NK-92 treated with Interleukin-12 subunit alpha and Interleukin-12 subunit beta, amount 100 ng/mL, for 24 hours (cell line): ENCODE measurements at places on chromosomes 6 and 20.

DNA sequence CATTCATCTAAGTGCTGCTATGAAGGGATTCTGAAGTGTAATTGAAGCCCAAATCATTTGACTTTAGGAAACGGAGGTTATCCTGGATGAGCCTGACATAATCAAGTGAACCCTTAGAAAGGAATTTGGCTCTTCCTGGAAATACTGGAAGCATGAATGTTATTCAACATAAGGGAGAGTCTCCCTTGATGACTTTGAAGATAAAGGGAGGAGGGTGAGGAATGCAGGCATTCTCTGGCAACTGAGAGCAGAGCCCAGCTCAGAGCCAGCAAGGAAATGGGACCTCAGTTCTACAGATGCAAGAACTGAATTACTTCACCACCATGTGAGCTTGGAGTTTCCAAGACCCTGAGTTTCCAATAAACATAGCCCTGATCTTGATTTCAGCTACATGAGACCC is 168.2 kb downstream of the DLL1 start:
- DNase-seq, result no peak

DNA sequence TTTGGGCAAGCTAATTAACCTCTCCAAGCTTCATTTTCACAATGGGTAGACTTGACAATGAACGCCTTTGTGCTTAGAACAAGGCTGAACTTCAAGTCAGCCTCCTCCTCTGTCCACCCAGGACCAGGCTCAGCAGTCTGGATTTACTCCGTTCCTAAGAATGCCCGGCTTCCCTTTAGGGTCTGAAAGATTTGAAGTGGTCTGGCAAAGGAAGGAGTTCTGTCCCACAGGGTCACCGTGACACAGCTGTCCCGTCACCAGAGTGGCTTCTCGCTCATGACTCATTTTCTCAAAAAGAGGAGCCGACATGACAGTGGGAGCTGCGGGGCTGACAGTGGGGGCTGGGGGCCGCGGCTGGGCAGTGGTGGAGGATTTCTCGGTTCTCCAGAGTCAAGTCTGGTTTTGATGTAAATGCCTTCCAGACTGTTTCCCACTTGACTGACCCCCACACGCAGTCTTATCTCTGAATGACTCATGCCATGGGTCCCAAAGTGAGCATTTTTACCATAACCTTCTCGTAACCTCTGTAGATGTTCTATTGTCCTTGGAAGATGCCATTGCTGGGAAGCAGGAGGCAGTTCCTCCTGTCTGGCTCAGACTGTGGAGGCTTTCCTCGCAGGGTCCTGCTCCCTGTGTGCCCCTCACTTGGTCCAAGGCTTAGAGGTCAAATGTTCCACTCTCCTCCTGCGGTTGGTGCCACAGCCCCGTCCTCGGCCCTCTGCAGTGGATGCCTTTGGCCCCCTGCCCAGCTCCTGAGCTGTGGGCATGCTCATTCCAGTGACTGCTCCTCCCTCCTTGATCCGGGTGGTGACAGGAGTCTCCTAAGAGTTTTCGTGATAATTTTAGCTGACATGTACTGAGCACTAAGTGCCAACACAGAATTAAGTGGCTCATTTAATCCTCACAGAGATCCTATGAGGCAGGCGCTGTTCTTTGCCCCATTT is 253.1 kb downstream of the FNDC1 start:
- no peak for DNase-seq

DNA sequence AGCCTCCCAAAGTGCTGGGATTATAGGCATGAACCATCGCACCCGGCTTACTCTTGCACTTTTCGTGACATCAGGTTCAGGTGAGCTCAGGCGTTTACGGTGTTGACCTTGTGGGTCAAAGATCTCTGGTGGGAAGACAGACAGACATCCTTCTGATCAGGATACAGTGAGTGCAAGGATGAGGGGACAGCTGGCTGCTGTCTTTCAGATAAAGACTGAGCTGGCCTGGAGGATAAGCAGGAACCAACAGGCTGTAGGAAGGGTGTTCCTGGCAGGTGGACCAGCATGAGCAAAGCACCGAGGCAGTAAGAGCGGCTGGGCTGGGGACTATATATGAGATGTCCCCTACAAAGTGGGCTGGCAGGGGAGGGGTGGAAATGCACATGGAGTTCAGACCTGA is 11.1 kb upstream of the GTSF1L start:
- no peak for DNase-seq

DNA sequence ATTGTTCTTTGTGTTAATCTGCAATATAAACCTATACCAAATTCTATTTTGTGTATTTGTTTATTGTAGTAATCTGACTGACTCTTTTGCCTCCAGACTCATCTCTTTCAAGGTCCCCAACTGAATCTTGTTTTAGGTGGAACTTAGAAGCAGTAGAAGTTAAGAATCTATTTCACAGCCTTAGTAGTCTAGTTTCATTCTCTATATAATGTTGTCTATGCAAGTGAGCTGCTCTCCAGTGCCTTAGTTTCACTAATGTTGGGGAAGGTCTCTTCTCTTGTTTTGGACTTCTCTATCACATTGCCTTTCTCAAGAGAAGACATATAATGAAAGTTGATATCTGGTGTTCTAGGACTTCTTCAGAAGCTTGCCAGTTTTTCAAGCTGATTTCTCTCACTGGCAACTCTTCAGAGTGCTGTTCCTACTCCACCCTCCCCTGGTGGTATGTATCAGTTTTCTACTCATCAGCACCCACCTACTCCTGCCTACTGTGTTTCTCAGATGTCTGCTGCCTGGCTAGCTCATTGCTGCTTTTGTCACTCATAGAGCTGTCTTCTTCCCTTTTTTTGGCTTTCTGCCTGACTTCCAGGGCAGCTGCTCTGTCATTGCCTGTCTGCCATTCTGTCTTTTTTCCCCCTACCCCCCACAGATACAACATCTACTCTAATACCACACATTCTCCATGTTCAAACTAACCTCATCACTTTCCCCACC is 82.1 kb downstream of the PTPRA start:
- DNase-seq, result no peak

DNA sequence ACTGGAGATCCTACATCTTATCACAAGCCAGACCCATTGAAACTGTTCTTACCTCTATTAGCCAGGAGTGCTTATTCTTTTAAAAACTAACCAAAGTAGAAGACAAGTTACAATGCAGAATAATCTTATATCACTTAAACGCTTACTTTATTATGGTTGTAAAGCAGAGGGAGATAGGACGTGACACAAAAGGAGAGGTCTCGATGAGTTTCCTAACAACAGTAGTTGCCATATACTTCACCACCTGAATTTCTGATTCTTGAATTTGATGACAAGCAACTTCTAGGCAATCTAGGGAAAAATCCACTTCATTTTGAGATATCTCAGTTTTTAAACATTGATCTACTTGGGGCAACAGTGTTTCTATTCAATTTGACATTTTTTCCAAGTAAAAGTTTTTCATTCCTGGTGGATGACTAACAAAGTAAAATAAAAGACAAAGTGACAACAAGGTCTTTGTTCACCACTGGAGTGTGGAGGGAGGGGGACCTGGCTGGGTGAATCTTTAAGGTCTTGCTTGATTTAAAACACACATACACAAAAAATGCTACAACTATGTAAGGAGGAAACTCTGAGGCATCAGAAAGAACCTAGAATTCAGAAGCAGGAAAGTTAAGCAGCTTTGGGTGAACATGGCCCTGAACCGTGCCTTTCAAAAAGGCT is 110.9 kb downstream of the SMLR1 start:
- no peak for DNase-seq

DNA sequence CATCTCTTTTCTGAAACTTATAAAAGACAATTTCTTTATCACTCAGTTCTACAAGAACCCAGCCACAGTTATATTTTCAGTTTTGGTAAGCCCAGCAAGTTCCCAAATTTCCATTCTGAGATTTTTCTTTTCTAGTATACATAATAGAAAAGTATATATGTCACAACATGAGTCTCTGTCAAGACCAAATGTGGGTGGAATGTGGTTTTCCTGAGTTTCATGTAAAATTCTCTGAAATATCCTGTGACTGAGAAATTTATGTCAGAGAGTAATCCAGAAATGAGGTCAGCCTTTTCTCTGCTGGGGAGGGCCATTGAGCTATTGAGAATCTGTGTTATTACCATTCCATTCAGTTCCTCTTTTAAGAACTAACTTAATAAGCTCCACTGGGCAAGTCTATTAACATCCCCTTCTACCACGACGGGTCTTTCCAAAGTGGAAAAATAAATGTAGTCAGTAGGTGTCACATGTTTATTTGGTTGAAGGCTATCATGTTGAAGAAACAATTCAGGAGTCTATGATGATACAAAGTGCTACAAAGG is 100.7 kb upstream of the HMGN3 start:
- DNase-seq, result no peak

DNA sequence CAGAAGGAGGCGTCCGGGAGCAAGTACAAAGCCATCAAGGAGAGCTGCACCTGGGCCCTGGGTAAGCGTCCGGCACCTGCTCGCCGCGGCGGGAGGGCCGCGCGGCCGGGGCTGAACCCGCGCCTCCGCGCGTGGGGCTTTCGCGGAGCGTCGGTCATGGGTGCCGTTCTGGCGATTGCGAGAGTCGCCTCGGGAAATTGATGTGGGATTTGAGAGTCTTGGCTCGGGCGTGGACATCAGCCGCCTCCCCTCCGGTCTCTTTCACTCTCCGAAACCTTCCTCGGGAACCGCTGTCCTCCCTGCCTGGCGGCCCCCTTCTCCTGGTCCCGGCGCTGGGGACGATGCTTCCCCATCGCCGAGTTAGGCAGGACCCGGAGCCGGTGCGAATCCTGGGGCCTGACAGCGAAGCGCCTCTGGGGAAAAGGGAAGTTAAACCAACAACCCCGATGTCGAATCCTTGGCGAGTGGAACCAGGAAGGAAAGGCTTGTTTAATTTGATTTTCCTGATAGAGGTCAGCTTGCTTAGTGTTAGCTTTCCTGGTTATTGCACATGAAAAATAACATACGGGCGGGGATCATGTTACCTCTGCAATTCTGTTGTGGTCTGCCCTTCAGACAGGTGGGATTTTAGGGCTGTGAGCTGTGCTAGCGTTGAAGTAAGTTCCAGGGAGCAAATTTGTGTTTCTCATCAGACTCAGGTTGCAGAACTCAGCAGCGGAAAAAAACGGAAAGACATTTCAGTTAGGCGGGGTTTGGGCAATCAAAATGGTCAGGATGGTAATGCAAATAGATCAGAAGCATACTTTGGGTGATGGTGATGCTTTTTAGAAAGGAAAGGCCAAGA is 594 bp downstream of the ARFGEF3 start:
- no peak for DNase-seq

DNA sequence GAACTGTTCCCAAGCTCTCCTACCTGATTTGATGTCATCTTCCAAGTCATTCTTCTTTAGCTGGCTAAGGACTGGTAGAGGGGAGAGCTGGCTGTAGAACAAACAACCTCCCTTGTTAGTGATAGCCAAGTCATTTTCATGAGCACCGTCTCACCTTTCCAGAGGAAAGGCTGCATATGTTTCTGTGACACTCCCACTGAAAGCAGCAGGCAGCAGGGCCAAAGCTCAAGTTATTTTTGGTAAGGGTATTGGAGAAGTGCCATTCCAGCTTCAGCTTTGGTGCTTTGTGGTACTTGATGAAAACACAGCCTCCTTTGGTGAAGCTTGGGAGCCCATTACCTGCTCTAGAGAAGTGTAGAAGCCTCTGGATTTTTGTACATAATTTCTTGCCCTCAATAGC is 5.4 kb upstream of the DOK5 start:
- DNase-seq, result no peak

DNA sequence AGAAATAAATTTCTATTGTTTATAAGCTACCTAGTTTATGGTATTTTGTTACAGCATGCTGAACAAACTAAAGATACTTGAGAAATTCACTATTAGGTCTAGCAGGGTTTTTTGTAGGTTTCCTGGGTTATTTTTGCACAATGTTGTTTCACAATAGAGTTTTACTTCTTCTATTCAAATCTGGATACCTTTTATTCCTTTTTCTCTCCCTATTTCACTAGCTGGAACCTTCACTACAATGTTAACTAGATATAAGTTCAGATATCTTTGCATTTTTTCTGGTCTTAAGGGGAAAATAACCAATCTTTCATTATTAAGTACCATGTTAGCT is 237.7 kb upstream of the CITED2 start:
- no peak for DNase-seq

GRCh38 chr20:57082357-57082945 is 184.0 kb downstream of the BMP7 start:
- no peak for DNase-seq

DNA sequence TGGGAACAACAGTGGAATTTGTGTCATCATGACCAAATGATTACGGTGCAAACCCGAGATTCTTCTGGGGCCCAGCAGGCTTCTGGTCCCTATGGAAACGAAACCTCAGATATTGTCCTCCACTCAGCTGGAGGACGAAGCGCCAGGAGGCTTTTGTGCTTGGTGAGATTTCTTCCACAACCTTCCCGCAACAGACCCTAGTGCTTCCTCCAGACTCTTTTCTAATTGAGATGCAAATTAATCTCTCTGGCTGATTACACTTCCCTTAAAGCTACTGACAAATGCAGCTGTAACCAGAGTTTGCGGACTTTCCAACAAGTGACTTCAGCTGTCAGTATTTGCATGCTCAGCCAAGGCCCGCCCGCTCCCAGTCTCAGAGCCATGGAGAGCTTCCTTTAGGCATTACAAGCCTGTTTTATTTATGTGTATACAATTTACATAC is 96.0 kb downstream of the INSM1 start:
- no peak for DNase-seq
